ENCODE measurements at places on chromosomes 12 and 14.

DNA sequence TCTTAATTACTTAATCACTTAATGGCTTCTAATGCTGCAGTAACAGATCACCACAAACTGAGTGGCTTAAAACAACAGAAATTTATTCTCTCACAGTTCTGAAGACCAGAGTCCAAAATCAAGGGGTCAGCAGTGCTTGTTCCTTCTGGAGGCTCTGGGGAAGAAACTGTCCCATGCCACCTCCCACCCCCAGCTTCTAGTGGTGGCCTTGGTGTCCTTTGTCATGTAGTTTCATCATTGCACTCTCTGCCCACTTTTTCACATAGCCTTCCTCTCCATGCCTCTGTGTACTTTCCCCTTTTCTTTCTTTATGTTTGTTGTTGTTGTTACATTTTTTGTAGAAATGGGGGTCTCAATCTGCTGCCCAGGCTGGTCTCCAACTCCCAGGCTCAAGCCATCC is 16.1 kb upstream of the UBC start:
- DNase-seq: no peak

DNA sequence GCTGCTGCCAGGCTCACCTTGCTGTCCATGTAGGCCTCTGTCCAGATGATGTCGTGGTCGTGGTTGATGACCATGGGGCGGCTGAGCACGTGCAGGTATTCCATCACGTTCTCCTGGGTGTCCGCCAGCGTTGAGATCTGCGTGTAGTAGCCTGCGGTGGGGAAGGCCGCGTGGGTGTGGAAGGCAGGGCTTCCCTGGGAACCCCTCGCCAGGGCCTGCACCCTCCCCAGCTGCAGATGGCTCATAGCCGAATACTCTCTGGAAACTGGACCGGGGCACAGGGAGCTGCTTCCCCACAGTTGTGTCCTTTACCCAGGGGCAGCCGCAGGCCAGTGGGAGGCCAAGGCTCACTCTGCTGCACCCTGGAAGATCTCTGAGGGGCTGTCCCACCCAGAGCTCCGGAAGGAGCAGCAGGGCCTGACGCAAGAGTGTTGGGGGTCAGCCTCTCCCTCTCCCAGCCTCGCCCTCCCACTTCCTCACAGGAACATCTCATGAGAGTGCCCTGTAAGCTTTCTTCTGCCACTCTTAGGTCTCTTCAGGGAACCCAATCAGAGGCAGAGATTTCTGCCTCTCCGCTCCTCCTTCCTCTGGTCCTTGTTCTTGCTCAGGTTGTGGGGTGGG is 35.5 kb downstream of the CACNA2D4 start:
- no peak for DNase-seq

- no peak for DNase-seq
Measured at GRCh38 chr12:59345406-59345805, 250.4 kb upstream of the SLC16A7 start.

- DNase-seq: no peak
Measured at GRCh38 chr12:63036974-63037335, 102.0 kb upstream of the PPM1H start.

DNA sequence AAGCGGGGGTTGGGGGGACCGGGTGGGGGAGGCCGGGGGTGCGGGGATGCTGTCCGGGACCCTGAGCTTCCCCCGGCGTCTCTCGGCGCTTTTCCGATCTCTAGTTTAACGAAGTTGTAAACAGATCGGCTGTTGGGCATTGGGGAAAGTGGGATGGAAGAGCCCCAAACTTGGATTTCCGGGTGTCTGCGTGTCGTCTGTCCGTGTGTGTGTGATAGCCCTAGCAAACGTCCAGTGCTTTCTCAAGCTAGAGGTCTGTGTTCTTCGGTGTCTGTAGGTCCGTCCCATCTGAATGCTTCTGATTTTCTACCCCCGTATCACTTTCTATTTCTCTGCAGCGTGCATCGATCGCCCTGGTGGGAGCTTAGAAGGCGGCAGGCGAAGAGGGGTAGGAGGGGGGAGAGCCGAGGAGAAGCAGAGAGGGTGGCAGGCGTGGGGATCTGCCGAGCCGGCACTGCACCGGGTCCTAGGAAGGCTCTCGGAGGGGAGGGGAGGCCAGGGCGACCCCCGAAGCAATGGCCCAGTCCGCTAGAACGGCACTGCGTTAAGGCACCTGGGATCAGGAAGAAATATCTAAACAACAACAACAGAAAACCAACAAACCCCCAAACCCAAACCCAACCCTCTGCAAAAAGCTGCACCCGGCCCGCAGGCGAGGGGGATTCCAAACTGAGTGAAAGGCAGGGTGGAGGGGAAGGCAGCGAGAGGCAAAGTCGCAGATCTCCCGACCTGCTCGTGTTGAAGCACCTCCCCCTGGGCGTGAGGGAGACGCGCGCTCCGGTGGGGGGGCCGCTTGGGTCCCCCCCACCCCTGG is 1.0 kb downstream of the KCNA1 start:
- DNase-seq: no peak

- no peak for DNase-seq
Measured at GRCh38 chr12:132597333-132598316, 12.8 kb downstream of the LRCOL1 start.

GRCh38 chr12:20183563-20183962 is 184.8 kb upstream of the PDE3A start:
- DNase-seq: no peak

- no peak for DNase-seq
Measured at GRCh38 chr14:103735022-103735421, 19.4 kb downstream of the ZFYVE21 start.

DNA sequence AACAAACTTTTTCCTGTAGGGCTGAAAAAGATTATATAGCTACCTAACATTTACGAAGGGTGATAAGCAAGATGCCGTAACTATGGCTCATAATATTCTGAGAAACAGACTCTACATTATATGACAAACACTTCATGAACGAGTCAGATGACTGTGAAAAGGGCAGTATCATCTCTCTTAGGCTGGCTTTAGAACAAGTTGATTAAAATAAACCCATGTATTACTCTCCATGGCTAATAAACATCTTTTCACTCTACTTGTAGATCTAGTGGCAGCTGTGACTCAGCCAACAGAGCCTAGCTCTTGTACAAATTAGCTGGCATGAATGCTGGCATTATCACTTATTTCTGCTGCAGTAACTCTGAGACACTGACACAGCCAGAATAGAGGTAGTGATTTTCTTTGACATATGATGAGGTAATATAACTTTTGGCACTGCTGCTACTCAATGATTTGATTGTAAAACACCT is 47.1 kb downstream of the SLC2A13 start:
- DNase-seq: no peak

- no peak for DNase-seq
Measured at GRCh38 chr12:7150356-7150755, 20.2 kb downstream of the CLSTN3 start.

DNA sequence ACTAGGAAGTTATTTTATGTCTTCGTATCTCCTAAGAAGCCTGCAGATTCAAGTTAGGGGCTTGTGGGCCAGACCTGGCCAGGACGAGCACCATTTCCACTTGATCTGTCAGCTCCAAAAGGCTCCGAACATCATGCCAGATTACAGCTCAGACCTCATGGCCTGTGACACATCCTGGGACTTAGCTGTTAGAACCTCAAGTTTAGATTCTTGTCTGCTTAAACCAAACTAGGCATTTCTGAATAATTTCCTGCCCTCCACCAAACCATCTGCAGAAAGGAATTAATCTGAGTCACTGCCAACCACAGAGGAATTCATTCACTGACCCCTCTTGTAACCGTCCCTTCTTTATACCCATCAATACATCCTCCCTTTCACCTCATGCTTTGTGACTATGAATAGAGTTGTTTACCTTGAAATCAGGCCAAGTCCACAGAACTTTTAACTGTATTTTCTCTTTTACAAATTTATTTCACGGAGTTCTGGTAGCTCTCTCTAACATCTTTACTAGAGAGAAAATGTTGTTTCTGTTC is 120.3 kb downstream of the FBXL14 start:
- DNase-seq: no peak

DNA sequence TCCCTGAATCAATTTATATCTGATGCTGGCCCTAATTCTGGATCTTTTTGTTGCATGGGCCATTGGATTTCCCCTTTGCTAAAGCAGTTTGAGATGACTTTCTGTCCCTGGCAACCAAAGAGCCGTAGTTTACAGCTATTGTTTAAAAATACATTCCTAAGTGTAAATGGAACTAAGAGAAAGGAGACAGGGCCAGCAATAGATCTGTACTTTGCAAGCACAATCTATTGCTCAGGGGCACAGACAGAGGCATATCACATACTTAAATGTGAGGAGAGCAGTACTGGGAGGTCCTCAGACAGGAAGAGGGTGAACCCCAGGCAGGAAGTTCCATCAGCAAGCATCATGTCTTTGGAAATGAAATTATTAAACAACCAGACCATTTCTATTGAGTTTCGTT is 126.6 kb downstream of the ZFP36L1 start:
- DNase-seq: no peak

GRCh38 chr12:131092901-131093603 is 139.3 kb downstream of the ADGRD1 start:
- DNase-seq: no peak

GRCh38 chr12:131511391-131511802 is 199.5 kb upstream of the SFSWAP start:
- DNase-seq: peak; percentile 19

GRCh38 chr14:100011628-100012325 is 53.4 kb upstream of the EVL start:
- DNase-seq: no peak

DNA sequence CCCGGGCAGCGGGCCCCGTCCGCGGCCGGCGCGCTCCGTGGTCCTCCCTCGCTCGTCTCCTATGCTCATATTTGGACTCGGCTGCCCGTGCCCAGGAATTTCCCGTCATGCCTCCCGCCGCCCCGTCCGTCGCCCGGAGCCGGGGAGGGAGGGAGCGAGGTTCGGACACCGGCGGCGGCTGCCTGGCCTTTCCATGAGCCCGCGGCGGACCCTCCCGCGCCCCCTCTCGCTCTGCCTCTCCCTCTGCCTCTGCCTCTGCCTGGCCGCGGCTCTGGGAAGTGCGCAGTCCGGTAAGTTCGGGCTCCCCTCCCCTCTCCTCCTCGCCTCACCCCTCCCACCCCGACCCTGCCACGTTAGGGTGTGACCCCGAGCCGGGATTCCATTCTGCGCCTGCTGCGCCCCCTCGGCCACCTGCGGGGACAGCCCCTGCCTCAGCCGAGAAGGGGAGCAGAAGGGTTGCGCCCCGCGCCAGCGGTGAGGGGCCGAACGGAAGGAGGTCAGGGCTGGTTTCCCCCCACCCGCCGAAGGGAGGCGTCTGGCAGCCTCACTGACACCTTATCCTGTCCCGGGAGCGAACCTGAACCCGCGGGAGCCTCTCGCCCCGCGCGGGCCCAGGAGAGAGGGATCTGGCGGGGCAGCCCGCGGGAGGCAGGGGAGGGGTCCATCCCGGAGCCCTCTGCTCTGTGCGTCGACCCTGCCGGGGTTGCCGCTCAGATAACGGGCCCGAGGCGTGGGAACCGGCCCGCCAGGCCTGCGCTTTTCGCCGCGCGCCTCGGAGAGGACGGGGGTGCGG is at the start of gene MSRB3:
MSRB3 (plus strand) TSS at position 108 of the 793 bp plus-strand sequence. CDS start 29,897 bp downstream, outside the sequence.
- DNase-seq: no peak

GRCh38 chr14:49189375-49189774 is 396.8 kb downstream of the RPS29 start:
- DNase-seq: no peak

- DNase-seq: no peak
Measured at GRCh38 chr12:100953217-100953616, 158.6 kb downstream of the ANO4 start.

DNA sequence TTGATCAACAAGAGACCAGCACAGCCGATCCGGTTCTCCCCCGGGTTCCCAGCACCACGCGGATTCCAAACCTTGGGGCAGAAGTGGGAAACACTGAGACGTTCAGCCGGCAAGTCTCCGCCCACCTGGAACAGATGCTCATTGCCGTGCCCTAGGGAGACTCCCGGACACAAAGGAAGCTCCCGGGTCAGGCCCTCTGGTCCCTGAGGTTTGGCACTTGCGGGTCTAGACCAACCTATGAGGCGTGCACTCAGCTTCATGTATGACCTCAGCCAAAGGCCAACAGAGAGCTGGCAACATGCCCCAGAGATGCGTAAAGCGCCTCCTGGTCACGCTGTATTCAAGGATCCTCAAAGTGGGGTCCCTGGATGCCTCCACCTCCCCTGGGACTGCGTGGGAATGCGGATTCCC is 2.5 kb downstream of the RIMBP2 start:
- no peak for DNase-seq

DNA sequence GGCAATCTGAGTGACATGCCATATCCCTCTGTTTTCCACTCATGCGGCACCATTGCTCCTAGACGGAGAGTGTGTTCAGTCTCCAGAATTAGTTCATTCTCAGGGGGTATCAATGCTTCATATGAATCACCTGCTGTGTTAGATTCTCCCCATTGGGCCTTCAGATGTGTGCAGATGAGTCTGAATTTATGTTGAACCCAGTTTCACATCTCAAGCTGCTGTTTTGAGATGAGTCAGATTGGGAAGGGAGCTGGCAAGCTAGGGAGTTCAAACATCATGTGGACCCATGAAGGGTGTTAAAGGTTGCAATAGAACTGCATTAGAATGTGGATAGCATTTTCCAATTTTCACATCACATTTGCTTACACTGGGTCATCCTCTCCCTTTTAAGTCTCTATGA is 46.9 kb upstream of the KCNA1 start:
- DNase-seq: no peak

GRCh38 chr12:38892087-38892786 is 13.2 kb downstream of the CPNE8 start:
- DNase-seq: no peak

- DNase-seq: no peak
Measured at GRCh38 chr14:104878582-104878981, 13.5 kb downstream of the CEP170B start.

GRCh38 chr14:95557832-95558231 is 23.0 kb downstream of the GLRX5 start:
- no peak for DNase-seq

GRCh38 chr14:95058491-95058890 is 98.8 kb downstream of the DICER1 start:
- DNase-seq: no peak

- DNase-seq: no peak
Measured at GRCh38 chr14:27573018-27573417, 975.2 kb upstream of the NOVA1 start.

- DNase-seq: no peak
Measured at GRCh38 chr12:51429700-51430099, 5.1 kb downstream of the SLC4A8 start.

DNA sequence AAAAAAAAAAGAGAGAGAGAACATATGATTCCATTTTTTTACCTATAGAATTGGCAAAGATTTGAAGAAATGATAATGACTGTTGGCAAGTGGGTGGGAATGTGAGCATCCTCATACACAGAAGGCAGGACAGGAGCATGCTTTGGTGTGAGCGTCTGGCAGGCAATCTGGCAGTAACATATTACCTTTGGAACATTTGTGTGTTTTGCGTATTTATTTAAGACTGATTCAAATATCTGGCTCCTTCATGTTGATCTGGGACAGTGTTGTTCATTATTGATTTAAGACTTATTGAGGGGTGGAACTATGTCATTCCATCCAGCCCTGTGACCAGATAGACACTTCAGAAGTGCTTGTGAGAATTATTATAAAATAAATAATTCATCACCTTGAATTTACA is 53.1 kb downstream of the PPP1R36 start:
- no peak for DNase-seq

- no peak for DNase-seq
Measured at GRCh38 chr12:130804216-130804615, 34.8 kb downstream of the STX2 start.

All from activated T-cell treated with anti-CD3 and anti-CD28 coated beads for 1 hour (primary cell).